ENCODE measurements at places on chromosomes 4 and X.

DNA sequence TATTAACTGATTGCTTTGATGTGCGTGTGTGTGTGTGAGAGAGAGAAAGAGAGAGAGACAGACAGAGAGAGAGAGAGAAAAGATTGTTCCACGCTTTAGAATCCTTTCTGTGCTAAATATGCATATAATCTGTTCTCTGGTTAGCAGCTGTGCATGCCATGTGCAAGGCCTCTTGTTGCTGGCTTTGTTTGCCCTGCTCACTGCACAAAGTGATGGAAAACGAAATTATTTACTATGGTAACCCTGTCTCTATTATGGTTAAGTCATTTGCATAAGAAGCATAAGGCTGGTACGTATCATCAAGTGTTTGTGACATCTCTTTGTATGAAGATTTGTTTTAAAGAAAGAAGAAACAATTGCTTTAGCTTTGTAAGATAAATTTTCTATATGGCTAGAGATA lies 190.2 kb upstream of the POF1B start:
- no peak for DNase-seq

DNA sequence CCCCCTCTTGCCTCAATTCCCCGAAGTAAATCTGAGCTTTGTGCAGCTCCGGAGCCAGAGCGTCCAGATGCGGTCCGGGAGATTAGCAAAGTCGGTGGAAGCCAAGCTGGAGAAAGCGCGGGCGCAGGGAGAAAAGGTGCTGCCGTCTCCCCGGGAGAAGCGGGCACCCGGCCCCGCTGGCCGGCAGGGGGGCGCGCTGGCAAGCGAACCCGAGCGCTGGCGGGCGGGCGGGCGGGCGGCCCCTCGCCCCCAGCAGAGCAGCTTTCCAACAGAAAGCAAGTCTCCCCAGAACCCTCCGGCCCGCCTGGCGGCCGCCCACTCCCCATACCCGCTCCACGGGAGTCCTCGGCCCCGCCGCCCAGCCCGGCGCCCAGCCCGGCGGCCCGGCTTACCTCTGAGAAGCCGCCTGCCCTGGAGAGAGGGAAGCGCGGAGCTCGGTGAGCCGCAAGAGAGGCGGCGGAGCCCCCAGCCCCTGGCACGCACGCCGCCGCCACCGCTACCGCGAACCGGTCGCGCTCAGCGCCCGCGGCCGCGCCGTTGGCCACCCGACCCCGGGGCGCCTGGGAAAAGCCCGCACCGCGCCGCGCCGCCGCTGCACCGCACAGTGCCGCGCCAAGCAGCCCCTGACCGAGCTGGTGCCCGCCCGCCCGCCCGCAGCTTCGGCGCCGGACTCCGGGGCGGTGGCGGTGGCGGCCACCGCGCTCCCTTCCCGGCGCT lies 529 bp upstream of the CITED1 start:
- DNase-seq, result no peak

DNA sequence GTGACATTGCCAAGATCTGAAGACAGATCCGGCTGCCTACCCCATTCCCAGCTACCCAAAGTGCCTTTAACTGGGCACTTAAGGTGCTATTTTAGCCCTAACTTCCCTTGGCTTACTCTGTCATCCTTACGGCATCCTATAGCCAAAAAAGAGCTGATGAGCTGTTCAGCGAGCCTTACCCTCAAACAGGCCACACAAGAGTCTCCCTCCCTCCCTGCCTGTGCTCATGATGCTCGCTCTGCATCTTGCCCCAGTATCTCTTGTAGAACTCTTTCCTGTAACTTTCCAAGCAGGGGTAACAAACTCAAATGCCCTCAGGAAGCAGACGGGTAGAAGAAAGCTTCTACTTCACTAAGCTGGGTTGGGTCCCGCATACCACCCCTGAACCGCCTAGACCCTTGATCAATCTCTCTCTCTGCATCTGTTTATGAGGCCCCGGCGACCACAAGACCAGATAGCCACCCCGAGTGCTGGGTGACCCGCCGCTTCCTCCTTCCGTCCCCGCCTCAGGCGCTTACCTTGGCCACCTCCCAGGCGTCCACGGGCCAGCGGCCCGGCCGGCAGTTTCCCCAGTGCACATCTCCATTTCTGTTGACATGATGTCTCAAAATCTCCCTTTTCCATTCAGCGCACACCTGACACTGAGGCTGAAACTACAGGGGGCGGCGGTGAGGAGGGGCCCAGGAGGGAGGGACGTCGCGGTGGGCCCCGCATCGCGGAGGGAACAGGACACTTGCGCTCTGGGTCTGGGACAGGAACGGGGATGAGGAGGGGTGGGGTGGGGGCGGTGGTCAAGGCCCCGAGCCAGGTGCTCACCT lies 663 bp downstream of the CXorf38 start:
- DNase-seq, result peak; percentile 16

GRCh38 chrX:72308566-72309296 lies 3.0 kb upstream of the CITED1 start:
- DNase-seq, result peak; percentile 36

GRCh38 chr4:32525420-32525819 lies 1805.3 kb downstream of the PCDH7 start:
- DNase-seq, result no peak

- DNase-seq, result no peak
These were observed 268.4 kb upstream of the MAGEB18 start for GRCh38 chrX:25869761-25870160.

DNA sequence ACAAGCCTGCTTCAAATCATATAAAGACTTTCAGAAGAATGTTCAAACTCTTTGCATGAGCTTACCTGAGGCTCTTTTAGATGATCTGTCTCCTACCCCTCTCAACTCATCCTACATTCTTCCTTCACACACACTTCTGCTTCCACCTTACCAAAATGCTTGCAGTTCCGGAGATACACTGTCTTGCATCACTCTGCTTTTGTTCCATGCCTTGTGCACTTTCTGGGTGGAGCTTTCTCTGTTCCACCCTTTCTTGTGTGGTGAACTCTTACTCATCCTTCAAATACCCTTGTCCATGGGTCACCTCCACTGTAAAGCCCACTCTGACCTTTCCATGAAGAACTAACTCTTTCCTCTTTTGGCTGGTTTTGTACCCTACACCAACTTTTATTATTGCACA lies 18.4 kb upstream of the MGST2 start:
- DNase-seq, result no peak

DNA sequence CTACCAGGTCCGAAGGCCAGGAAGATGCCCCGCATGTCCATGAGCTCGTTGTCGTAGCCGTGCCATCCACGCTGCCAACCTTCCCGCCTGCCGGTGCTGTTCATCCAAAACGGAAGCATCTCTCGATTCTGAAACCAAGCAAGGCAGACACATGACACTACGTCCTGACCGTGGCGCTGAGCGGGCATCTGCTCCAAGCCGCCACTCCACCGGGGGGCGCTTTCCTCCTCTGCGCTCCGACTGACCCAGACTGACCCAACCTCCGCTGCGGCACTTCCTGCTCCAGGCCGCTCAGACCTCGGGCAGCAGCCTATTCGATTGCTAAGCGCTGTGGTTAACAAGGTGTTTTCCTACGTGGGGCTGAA lies 120.5 kb downstream of the ENPP6 start:
- peak; percentile 34 for DNase-seq

GRCh38 chrX:69616457-69617203 lies 717 bp downstream of the EDA start:
- DNase-seq, result peak; percentile 13

DNA sequence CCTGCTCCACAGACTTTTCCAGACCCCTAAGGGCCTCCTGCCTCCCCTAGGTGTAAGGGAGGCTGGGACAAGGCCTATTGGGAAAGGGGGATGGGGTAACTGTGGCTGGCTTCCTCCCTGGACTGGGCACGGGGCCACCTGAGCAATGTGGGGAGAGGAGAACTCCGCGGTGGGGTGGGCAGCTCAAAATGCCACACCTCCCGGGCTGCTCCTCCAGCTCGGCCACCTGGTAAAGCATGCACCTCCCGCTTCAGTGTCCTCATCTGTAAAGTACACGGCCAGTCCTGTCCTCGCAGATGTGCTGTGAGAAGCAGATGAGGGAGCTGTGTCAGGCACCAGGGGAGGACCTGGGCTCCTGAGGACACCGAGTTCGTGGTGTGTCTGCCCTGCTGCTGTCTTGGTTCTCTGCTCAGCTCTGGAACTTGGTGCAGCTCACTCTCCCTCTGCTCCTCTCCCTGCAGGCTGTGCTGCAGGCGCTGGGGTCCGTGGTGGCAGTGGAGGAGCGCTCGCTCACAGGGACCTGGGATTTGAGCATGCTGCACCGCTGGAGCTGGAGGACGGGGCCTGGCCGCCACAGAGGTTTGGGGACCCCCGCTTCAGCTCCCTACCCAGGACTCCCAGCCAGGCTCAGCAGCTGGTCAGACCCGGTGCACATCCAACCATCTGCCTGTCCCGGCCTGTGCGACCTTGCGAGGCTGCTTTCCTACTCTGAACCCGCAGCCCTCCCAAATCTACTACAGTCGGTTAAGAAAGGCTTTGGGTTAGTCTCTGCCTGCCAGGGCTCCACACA lies 20.8 kb upstream of the MRFAP1 start:
- DNase-seq, result no peak

- no peak for DNase-seq
These were observed 54.9 kb downstream of the SLC9A7 start for GRCh38 chrX:46703980-46704379.

- peak; percentile 96 for DNase-seq
These were observed 22.7 kb upstream of the MSN start for GRCh38 chrX:65644621-65645289.

GRCh38 chr4:36919721-36920120 lies 324.8 kb upstream of the NWD2 start:
- DNase-seq, result no peak

DNA sequence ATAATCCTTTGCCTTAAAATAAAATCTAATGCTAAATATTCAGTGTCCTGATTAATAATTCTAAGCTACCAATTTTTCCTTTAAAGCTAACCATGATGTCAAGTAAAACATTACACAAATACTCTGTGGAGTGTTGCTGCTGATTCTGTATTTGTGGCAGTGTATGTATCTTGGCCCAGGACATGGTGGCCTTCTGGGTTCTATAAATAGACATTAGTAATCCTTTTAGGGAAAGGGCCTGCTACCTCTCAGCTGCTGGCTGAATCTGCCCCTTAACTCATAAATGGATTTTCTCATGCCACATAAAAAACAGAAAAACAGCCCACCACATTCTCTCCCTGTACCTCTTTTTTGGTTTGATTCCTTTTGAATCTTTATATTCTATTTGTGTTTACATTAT lies 1.2 kb upstream of the XK start:
- no peak for DNase-seq

DNA sequence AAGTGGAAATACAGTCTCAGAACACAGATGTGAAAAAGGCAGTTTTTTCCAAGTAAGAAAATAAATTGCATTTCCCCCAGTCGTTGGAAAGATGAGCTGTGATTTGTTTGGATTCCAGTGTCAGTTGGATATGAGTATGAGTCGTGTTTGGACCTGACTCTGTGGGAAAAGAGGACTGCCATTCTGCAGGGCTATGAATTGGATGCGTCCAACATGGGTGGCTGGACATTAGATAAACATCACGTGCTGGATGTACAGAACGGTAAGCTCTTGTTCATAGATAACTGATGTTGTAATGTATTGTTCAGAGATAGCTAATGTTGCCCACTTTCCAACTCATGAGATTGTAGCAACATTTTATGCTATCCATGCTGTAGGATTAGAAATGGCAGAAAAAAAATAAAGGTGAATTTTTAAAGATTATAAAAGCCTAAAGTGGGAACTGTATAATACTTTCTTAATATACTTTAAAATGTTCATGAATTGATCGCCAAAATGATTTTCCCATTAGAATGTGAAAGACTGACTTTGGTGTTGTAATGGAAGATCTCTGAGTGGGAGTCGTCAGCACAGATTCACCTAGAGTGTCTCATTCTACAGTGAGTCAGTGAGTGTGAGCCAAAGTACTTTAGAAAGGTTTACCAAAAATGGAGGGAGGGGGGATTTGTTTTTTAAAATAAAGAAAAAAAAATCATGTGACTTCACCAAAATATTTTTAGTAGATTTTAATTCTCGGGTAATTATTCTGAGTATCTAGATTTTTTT lies 178.7 kb downstream of the DCTD start:
- no peak for DNase-seq

DNA sequence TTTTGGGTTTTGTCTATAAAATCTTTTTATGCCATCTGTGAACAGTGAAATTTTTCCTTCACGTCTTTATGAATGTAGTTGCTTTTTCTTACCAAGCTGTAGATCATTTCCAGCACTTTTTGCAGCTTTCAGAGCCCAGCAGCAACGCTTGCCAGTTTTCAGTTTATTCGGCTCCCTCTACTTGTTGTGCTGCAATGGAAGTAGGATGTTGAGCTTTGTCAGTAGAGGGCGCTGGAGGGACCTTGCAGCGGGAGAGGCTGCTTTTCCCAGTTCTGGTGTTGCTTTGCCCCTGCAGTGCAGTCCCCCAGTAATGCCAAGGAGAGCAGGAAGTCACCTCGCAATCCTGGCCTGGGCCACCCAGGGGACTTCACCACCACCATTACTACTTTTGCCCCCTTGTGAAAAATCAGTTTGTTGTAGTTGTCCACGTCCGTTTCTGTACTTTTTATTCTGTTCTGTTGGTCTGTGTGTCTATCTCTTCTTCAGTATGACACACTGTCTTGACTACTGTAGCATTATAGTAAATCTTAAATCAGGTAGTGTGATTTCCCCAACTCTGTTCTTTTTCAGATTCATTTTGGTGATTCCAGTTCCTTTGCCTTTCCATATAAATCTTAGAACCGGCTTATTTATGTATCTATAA lies 21.8 kb downstream of the CMC4 start:
- DNase-seq, result no peak

GRCh38 chrX:97326456-97326855 lies 442.7 kb downstream of the RPA4 start:
- no peak for DNase-seq

DNA sequence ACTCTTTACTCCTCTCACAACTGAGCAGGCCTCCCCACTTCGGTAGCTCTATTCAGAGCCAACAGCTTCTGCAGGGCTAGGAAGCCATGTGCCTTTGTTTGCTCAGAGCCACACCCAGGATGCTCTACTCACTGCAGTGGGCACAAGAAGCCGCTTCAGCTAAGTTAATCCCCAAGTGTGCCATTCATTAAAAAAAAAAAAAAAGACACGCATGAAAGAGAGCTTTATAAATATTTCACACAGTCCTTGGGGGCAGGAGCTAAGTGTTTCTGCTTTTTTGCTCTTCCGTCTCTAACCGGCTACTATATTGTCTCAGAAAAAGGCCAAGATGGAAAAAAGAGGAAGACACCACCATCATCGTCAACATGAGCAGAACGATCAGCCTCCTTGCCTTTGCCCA lies 8.1 kb downstream of the CRMP1 start:
- no peak for DNase-seq

DNA sequence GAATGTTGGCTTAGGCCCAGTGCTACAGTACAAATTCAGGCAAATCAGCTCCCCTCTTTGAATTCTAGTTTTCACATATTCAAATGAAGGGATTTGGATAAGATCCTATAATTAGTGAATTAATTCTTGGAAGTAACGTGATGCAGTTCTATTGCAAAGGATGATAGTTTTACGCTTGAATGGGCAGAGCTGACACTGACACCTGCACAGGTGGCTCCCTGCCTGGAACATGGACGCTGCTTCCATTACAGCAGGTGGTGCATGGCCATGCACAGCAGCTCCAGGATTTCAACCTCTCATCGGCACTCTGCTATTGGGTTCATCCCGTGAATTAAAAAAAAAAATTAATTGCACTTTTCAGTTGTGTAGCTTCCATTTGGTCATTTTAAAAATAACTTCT lies 28.4 kb upstream of the RPS6KA6 start:
- DNase-seq, result no peak

- no peak for DNase-seq
These were observed 2414.2 kb downstream of the PCDH7 start for GRCh38 chr4:33134366-33134765.

Data from lower leg skin (tissue), 4 donors.